ENCODE measurements at places on chromosomes 7 and 10.
A peak's percentile ranks its signal among the peaks of the same experiment; 100 is the strongest.

- no peak for DNase-seq
Observed at GRCh38 chr10:2119316-2119715, 382.0 kb upstream of the ADARB2 start.

DNA sequence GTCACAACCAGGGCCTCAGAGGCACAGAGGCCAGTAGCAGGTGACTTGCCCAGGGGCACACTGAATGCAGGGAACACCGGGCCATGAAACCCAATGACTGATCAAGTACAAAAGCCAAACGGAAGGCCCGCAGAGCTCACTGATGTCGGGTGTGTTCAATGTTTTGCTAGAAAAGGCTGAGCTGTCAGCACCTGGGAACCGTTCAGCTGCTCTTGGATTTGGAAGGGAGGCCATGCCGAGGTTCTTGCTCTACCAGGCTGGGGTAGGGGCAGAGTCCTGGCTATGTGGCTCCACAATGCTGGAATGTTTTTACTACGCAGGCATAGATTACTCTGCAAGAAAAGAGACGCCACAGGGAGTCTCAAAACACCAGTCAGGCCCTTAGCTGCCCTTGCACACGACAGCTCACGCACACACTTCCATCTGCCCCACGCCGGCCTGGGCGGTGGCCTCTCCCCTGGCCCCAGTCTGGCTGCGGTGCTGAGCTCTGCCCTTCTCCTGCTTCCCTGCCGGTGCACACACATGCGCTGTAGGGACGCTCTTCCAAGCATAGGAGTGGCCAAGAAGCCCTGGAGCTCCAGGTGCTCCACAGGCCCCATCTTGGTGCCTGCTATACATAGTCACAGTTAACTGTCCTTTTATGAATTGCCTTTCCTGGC lies 79.9 kb downstream of the ZRANB1 start:
- DNase-seq: no peak

DNA sequence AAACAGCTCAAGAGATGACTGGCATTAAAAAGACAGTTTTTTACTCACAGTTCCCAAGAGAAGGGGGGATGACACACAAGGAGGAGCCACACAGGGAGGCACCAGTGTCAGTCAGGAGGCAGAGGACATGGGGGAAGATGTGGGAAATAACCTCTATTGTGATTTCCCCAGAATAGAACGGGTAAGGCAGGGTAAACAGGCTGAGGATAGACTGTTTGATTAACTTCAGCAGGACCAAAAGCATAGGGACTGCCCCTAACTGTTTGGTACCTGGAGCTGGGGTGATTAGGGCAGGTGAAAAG lies 60.7 kb downstream of the RAPGEF5 start:
- no peak for DNase-seq

GRCh38 chr7:110645060-110645459 lies 445.9 kb upstream of the LRRN3 start:
- DNase-seq: no peak

DNA sequence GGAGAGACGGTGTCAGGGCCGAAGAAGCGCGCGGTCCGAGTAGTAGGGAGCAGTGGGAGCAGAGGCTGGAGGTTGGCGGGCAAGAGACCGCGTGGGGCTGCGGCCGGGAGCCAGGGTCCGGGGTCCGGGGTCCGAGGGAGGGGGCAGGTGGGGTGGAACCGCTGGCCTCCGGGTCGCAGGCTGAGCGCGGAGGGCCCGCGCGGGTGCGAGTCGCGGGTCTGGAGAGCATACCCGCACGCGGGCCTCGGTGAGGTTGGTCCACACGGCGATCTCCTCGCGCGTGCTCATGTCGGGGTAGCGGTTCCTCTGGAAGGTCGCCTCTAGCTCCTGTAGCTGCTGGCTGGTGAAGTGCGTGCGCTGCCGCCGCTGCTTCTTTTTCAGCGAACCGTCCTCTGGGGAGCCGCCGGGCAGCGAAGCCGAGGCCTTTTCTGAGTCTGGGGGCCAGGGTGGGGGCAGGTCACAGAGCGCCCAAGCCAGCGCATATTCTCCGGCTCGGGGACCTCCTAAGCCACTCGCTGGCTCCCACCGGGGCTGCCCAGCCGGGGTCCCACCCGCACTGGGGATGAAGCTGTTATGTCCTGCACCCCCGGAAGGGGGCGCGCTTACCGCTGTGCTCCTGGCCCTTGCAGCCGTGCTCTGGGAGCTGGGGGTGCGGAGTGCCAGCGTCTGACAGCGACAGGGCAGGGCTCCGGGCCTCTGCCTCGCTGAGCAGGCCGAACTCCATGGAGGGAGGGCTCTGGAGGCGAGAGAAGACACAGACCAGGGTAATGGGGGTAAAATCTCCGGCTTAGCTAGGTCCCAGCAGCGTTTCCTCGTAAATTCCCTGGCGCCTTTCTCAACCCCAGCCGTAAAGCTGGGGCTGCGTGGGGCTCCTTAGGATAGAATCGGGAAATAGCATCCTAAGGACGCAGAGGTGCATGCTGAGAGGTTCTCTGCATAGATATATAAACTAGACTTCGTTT lies 5.5 kb downstream of the ELOVL3 start:
- peak; percentile 47 for DNase-seq

GRCh38 chr7:124029396-124030188 lies 3.3 kb downstream of the TMEM229A start:
- DNase-seq: no peak

DNA sequence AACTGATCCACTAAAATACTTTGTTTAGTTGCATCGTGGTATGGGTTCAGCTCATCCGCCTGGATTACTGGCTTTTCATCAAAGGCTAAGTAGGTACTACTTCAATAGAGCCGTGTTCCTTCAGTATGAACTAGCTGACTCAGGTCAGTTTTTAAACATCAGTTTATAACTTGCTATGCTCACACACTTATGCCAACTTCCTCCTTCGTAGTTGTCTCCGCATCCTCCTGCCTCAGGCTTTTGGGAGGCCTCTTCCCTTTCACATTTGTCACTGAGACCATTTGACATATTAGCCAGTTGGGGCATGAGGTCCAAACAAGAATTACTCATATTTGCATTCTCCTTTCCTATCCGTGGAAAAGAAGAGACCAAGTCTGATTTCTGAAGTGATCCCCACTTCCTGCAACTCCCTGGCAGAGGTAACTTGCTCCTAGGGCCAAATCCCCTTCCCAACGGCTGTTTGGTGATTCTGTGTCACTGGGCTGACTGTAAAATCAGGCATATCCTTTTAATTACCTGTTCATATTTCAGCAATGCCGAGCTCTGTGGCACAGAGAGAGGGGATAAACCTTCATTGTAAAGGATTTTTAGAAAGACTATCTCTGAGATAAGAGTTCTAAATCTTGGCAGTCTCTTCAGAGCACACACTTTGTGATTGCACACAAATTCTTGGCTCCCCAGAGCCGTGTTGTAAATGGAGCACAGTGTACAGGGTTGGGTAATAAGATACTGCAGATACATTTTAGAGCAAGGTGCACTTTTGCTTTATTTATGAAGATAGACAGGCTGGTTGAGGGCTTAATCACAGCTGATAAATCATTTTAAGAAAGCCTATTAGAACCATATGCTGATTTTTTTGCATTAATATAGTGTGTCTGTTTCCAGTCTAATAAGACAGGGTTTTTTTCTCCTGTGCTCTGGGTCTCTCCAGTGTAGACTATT lies 108.0 kb downstream of the CREB5 start:
- no peak for DNase-seq

- no peak for DNase-seq
Observed at GRCh38 chr7:148828965-148829364, 55.1 kb downstream of the EZH2 start.

- DNase-seq: no peak
Observed at GRCh38 chr7:154720016-154720415, 282.9 kb downstream of the PAXIP1 start.

GRCh38 chr7:57505176-57505575 lies 55.2 kb downstream of the ZNF716 start:
- no peak for DNase-seq

Measured in activated T-helper 1 cell treated with Interleukin-2 at 50 U/mL for 16 hours (primary cell).